Cerebellum (tissue), 4 donors: ENCODE measurements at places on chromosomes 2 and 18. TPM values are rescaled to one million over a fixed set of nuclear protein-coding genes. Genes with fewer than 3 reads are reported as not detected.

DNA sequence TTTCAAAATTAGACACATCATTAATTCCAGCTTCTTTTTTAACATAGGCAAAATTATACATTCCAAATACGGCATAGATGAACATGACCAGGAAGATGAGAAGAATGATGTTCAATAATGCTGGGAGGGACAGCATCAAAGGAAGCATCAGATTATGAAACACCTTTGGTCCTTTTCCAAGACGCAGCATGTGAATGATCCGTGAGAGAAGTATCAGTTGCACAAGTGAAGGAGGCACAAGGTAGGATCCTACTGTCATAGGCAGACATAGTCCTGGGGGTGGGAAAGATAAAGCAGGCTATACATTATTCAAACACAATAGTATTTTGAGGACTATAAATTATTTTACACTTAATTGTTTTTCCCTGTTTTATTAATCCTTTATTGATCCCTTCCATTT lies 30.6 kb upstream of the SCN9A start:
- DNase-seq: no peak

Gene KRTCAP3
- not detected for total RNA-seq

Gene MEIS1
- 180 TPM for total RNA-seq

Gene ACMSD
- total RNA-seq: not detected

- DNase-seq: no peak
Measured at GRCh38 chr2:7437141-7437540, 519.9 kb downstream of the RNF144A start.

- no peak for DNase-seq
Measured at GRCh38 chr2:201833781-201834180, 27.4 kb downstream of the CDK15 start.

Gene REG3A
- 0.45 TPM for total RNA-seq

Gene PRKAG3
- not detected for total RNA-seq

DNA sequence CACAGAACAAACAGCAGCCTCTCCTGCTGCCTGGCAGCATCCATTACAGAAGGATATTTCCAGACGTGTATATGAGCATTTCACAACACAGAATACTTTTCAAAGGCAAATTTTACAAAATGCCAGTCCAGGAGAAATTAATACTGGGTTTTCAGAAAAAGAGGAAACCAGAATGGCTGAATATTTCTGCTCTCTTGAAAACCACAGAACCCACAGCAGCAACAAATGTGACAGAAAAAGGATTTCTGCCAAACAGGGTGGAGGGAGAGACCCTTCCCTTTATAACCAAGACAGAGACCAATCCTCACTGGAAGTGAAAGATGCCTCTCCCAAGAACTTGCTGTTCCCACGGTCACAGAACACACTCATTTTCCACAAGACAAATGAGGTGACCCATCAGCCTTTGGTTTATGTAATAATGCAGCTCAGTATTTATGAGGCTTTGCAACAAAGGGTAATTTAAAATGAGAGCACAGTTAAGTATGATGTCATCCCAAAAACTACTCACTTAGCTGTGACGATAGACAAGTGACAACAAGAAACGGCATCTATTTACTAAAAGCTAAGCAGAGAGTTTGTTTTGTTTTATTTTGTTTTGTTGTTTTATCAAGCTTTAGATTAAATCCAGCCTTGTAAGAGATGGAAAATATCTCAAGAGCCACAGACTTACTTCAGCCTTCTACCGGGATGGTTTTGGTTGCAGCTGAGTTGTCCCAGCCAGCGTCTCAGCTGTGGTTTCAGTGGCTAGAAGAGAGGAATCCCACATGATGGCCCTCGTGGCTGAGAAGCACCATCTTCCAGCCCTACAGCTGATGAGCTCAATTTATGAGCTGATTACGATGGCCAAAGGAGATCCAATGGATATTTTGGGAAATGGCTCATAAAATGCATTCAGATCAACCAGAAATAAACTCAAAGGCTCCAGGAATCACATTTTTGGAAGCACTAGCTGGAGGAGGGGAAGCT lies 249.3 kb upstream of the AGAP1 start:
- no peak for DNase-seq

DNA sequence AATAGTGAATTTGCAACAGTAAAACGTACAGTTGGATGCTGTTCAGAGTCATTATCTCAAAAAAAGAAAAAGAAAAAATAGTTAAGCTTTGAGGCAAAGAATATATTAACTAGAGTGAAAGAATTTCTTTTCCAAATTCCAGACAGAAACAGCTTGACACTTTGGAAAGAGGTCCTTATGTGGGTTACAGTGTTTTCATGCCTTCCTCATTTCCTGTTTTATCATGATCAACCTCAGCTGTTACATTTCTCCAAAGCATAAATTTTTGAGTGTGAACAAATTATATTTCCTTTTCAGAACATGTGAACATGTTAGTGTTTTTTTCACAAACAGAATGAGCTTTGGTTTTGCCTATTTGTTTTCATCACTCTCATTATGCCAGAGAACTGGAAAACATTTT lies 13.6 kb downstream of the FRZB start:
- no peak for DNase-seq

DNA sequence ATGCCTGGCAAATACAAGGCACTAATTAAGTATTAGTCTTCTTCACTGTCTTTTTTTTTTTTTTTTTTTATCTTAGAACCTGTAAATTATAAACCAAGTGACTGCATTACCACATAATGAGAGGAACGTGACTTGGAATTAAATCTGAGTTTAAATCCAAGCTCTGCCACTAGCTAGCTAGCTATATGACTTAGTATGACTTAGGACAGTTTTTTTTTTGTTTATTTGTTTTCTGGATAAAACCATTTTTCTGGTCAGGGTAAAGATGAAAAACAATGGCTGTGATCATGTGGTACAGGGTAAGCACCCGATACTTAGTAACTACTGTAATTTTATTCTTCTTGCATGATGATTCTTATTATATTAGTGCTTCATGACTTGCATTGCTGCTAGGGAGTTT lies 191.8 kb upstream of the LRRTM1 start:
- DNase-seq: no peak

DNA sequence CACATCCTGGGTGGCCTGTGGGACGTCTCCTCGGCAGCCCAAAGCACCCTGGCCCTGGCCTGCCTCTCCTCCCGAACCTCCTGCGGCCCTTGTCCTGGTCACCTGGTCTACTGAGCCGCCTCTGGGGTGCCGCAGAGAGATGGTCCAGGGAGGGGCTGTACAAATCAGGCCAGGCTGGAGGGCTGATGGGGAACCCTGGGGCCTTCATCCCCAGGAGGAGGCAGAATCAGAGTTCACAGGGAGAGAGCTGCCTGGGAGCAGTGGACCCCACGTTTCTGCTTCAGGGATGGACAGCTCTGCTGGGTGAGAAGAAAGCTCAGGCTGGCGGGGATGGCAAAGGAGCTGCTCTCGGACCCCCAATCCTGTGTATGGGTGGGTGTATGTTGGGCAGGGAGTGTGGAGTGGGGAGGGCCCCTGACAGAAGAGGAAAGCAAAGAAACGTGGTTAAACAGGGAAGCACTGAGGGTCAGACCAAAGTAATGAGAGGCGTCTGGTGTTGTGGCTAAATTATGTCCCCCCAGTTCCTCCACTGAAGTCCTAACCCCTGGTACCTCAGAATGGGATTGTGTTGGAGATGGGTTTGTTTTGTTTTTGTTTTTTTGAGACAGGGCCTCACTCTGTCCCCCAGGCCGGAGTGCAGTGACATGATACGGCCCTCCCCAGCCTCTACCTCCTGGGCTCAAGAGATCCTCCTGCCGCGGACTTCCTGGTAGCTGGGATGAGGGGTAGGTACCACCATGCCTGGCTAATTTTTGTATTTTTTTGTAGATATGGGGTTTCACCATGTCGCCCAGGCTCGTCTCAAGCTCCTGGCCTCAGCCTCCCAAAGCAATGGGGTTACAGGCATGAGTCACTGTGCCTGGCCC lies 73.4 kb upstream of the SMAD7 start:
- DNase-seq: no peak

DNA sequence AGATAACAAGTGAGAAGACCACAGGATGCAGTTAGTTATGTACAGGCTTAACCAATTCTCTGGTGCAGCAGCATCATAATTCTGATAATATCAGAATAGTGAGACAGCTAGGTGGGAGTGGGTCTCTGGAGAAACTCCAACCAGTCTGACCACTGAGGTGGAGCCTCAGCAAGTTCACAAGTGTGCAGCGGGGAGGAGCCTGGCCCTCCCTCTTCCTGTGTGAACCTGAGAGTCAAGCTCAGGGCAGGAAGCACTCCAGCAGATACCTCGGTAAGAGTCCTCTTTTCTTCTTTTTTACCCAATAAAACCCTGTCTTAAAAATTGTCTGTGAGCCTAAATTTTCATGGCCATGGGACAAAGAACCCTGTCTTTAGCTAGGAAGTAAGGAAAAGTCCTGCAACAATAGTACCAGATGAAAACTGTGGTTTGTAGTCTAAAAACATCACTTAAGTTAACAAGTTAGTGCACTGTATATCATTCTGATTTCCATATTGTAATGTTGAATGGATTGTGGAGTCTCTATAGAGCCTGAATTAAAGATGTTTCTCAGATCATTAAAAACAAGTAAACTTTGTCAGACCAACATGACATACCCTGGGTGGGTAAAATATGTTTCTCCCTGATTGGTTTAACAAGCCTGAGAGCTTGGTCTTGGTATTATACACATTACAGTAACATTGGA lies 370.8 kb downstream of the TMEM182 start:
- DNase-seq: no peak

Gene ITGB6
- total RNA-seq: 0.27 TPM

GRCh38 chr2:205427112-205427511 lies 255.2 kb upstream of the NRP2 start:
- no peak for DNase-seq

- no peak for DNase-seq
Measured at GRCh38 chr2:12207491-12207890, 461.1 kb downstream of the LPIN1 start.

DNA sequence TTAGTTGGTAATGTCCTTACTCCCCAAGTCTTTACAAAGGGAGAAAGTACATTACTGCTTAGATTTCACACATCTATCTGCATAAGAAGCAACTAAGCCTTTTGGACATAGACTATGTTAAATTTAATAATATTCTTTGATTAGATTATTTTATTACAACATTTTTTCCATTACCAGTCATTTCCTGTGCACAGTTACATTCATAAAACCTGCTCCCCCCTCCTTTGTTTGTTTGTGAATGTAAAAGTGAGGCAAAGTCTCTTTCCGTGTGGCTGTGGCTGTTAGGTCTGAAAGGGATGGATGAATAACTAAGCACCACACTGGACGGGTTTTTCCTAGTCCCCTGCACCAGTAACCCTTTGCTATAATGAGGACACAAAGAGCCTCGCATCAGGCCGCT lies 9.6 kb downstream of the PTGR3 start:
- no peak for DNase-seq

- DNase-seq: peak; percentile 41
Measured at GRCh38 chr2:207352978-207353671, 176.6 kb upstream of the CREB1 start.

DNA sequence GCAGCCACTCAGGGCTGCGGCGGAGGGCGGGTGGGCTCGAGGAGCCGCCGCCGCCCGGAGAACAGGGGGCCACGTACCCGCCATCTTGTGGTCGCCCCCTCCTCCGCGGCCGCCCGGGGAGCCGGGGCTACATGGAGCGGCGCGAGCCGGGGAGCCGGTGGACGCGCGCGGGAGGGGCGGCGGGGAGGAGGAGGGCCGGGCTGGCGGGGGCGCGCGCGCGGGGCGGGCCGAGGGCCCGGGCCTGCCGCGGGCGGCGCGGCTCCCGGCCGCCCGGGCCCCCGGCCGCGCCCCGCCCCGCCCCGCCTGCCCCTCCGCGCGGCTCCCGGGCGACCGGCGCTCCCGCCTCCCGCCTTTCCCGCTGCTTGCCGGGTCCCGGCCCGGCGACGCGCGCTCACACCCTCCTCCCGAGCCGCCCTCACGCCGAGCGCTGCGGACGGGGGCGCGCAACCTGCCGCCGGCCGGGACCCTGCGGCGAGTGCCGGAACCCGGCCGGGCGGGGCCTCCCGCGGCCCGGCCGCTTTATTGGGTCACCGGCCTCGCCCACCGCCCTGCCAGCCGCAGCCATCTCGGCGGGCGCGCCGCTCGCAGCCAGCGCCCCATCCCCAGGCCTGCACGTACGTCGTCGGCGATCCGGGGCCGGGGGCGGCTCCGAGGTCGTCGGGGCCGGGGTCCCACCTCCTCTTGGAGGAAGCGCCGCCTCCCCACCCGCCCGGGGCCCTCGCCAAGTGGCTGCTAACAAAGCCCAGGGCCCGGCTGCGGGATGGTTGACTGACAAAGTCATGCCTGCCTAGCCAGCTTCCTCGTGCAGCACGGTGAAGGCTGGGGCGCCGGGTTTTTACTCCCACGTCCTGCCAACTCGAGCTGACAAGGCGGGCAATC lies at the start of gene PPP4R1:
Gene PPP4R1, minus strand, starts transcription at position 159 of the 879 bp plus-strand sequence. Its CDS starts 75 bp downstream, at position 84.
- DNase-seq: peak; percentile 71

- no peak for DNase-seq
Measured at GRCh38 chr2:124524155-124524915, 499.2 kb downstream of the CNTNAP5 start.

Gene SLC35F6
- total RNA-seq: 18.3 TPM

- DNase-seq: no peak
Measured at GRCh38 chr2:68588589-68588988, 54.8 kb upstream of the PROKR1 start.

Gene ADAM23
- 29.3 TPM for total RNA-seq

GRCh38 chr2:117378653-117379052 lies 435.8 kb upstream of the DDX18 start:
- DNase-seq: no peak

Gene CIB4
- not detected for total RNA-seq
